ENCODE measurements at places on chromosomes 16 and 17.

GRCh38 chr17:8436169-8436843 is 622 bp downstream of the NDEL1 start:
- peak; percentile 65 for DNase-seq

GRCh38 chr17:40730970-40731369 is 24.2 kb downstream of the KRT25 start:
- no peak for DNase-seq

DNA sequence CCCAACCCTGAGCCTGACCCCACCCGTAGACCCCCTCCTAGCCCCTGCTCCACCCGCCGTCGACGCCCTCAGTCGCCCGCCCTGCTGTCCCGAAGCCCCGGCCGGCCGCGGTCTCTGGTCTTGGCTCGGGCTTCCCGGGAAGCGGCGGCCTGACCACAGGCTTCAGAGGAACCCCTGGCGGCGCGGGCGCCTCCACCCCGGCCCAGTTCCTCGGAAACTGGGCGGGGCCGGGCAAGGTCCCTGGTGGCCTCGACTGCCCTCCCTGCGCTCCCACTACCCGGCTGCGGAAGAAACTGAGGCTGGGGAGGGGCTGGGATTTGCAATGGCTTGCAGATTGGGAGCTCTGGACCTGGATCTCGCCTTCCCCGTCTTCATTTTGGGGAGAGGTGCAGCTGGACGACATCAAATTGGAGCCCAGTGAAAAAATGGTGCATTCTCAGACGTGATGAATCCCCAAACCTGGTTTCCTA is 692 bp upstream of the SOCS1 start:
- peak; percentile 63 for DNase-seq

DNA sequence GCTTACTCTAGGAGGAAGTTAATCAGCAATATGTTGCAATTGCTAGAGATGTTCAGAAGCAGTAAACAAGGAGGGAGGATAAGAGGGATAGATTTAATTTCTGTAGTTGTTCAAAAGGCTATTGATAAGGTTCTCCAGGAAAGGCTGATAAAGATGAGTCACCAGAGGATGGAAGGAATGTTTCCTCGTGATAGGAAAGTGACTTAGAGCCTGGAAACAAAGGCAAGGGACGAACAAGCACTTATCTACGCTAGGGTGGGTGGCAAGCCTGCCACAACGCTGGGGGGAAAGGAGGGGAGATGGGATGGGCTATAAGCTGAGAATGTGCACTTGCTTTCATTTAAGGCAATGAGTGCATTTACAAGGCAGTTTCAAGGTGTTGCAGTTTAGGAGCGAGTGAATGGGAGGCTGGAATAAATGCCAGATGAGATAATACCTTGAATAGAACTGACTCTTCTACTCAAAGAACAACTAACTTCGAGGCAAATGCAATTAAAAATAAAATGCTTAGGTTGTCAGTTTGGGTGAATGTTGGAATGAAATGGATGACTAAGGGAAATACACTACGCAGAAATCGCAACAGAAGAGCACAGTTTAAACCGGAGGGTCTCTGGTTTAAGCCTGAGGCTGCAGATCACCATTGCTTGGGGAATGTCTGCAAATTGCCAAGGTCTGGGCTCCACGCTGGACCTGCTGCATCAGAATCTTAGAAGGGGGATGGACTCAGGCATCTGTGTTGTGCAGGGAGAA is 76.0 kb upstream of the RBBP6 start:
- DNase-seq = no peak

- no peak for DNase-seq
Observed at GRCh38 chr16:21072976-21073375, 77.7 kb downstream of the DNAH3 start.

- no peak for DNase-seq
Observed at GRCh38 chr17:75241996-75242460, 19.4 kb downstream of the GGA3 start.

- peak; percentile 24 for DNase-seq
Observed at GRCh38 chr17:78046923-78047322, 81.6 kb downstream of the TMC6 start.

DNA sequence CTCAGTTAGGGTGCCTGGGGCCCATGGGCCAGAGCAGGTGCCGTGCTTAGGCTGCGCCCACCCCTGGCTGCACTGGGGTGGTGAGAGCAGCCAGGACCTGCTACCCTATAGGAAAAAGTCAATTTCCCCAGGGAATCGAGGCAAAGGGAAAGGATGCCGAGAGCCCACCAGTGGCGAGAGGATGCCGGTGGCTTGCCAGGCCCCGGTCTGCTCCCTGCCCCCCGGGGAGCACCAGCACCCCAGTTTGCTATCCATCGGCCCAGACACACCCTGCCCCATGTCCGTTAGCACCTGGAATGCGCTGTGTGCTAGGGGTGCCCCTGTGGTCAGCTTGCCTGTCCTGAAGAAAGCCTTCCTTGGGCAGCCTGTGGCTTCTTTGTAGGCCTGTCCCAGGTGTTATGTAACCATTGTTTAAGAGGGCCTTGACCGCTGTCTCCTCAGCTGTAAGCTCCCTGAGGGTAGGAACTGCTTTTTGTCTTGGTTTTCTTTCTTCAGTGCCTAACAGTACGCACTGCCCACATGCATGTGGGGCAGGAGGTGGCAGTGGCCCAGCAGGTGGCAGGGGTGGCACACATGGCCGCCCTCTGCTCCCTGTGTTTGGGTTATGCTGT is 40.8 kb downstream of the NT5M start:
- no peak for DNase-seq

DNA sequence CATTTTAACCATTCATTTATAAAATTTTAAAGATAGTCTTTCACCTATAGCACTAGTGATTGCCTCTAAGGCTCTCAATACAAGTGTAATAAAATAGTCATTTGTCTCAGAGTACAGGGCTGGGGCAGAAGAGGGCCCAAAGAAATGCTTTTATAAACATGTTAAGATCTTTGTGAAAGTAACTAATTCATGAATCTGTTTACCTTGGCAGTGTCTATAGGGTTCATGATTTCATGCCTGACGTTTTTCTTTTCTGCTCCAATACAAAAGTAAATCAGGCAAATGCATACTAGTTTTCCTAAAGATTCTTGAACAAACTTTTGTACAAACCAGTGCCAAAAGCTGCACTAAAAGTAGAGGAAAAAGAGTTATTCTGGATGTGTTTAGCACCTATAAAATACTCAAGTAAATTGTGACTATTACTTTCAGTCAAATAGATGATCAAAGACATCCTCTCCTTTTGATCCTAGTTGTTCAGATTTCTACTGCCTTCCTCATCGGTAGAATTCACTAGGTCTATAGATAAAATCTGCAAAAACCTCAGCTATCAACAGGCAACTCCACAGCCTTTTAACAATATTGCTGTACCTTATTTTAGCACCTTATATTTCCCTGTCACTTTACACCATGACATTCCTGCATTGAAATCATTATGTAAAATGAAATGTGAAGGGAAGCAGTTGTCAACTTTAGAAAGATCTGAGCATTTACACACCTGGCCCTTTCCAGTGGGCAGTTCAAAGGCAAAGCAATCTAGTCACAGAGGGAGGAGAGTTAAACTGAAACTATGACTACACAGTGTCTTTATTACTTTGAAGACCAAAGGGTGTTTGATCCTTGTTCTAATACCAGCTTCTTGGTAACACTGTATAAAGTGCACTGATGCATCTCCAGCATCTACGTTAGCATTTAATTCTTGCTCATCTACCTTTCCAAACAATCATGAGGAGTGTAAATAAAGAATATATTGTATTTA is 100.0 kb upstream of the MED13 start:
- no peak for DNase-seq

DNA sequence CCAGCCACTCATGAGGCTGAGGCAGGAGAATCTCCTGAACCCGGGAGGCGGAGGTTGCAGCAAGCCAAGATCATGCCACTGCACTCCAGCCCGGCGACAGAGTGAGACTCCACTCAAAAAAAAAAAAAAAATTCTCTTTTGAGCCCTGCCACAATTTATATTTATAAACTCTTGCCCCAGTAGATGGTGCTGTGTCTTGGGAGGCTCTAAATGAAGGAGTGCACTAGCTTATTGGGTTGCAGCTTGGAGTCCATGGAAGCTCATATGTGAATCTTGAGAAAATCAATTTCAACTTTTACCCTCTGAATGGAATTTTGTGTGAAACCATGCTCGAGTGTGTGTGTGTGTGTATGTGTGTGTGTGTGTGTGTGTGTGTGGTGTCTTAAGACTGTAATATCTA is 420.1 kb downstream of the HS3ST4 start:
- DNase-seq = no peak

GRCh38 chr16:75532142-75532765 is 3.7 kb downstream of the CHST5 start:
- DNase-seq = no peak

GRCh38 chr17:34161690-34162089 is 93.4 kb upstream of the CCL2 start:
- no peak for DNase-seq

- no peak for DNase-seq
Observed at GRCh38 chr17:13492737-13493122, 109.0 kb downstream of the HS3ST3A1 start.

- DNase-seq = no peak
Observed at GRCh38 chr16:57724531-57724930, 11.0 kb upstream of the KATNB1 start.
